ENCODE measurements at places on chromosomes 3 and 15.

- peak; percentile 98 for DNase-seq
Observed at GRCh38 chr3:58383904-58384303, 49.7 kb downstream of the PDHB start.

- no peak for DNase-seq
Observed at GRCh38 chr15:44765036-44765435, 28.7 kb downstream of the TRIM69 start.

DNA sequence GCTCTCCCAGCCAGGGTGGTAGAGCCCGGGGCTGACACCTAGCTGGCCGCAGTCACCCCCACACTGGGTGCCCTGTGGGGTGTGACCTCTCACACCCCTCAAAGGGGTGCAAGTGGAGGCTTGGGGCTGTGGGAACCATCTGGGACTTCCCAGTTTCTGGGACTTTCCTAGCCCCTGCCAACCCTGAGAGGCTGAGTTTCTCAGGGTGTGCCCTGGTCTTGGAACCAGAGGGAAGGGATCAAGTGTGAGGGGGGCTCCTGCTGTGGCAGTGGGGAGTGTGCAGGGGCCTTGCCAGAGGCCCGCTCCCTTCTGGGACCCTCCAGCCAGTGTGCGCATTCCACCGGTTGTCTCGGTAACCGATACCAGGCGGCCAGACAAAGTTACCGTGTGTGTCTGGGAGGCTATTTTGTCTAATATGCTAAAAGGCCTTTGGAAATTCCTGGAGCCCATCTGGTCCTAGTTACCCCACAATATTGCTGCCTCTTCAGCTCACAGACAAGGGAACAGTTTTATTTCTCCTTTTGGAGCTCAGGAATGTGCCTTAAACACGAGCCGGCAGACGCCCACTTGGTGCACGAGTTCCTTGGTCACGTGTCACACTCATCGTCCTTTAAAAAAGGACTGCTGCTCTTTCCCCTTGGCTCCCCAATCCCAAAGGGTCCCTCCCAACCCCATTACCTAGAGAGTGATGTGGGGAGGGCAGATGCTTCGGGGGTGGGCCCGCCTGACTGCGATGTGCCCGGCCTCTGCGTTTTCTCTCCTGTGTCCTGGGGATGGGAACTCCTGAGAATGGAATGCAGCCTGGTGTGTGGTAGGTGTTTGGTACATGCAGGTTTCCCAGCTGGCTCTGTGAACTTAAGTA lies 33.2 kb downstream of the HDAC11 start:
- no peak for DNase-seq

DNA sequence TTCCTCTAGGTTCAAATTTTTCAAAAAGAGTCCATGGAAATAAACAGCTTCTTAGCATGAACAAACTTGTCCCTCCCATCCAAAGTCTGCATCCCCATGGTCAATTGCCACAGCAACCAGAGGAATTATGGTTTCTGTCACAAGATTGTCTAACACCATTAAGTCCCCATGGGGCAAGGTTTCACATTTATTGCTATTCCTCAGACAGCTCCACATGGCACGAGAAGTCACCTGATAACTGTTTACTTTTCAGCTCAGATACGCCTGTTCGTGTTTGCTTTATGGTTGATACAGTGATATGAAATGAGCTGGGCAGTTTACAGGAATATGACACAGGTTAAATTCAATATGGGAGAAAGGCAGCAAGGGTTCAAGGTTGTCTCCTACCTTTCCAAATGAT lies 37.9 kb upstream of the MUC13 start:
- DNase-seq: no peak

DNA sequence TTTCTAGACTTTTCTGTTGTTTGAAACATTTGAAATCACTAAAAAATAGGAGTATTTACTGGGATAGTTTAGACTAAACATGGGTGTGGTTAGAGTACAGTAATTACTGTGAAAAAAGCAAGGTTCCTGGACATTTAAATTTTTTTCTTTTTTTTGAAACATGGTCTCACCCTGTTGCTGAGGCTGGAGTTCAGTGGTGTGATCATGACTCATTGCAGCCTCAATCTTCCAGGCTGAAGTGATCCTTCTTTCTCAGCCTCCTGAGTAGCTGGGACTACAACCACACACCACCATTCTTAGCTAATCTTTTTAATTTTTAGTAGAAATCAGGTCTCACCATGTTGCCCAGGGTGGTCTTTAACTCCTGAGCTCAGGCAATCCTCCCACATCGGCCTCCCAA lies 20.4 kb upstream of the CELF6 start:
- peak; percentile 32 for DNase-seq

- peak; percentile 40 for DNase-seq
Observed at GRCh38 chr3:190258634-190259033, 63.6 kb downstream of the CLDN1 start.

GRCh38 chr3:114892131-114892879 lies 254.8 kb downstream of the ZBTB20 start:
- DNase-seq: no peak

GRCh38 chr15:91469632-91470567 lies 369.8 kb downstream of the SV2B start:
- DNase-seq: no peak

GRCh38 chr3:191324936-191325335 lies 4.3 kb upstream of the CCDC50 start:
- DNase-seq: peak; percentile 72

GRCh38 chr3:69880069-69880640 lies 119.4 kb upstream of the SAMMSON start:
- DNase-seq: no peak

- DNase-seq: peak; percentile 94
Observed at GRCh38 chr15:79370716-79371115, 59.8 kb downstream of the TMED3 start.

- no peak for DNase-seq
Observed at GRCh38 chr15:97140216-97140615, 809.7 kb downstream of the NR2F2 start.

- DNase-seq: no peak
Observed at GRCh38 chr3:128353361-128353965, 113.2 kb downstream of the DNAJB8 start.

DNA sequence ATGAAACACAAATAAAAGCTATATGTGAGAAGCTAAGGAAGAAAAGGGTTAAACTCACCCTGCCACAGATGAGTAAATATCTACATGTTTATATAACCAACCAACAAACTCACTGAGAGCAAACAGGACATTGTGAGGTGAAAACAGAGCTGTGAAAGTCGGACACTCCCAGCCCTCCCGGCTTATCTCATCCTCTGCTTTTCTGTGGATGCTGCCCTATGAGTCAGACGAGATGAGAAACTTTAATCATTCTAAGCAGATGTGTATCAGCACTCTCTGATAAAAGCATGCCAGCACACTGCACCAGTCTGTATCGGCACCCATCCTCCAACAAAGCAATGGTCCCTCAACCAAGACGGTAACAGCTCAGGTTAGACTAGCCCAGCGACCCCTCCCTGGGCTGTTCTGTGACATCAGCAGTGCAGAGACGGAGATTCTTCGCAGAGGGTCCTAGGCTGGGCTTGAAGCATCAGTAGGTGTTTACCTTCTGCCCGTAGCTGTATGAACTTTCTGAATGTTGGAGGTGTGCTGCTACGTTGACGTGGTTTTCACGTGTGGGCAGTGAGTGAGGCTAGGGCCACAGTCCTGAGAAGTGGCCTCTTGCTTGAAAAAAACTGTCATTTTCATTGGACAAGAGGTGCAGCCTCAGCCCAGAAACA lies 119.8 kb upstream of the ALDH1A3 start:
- peak; percentile 80 for DNase-seq

DNA sequence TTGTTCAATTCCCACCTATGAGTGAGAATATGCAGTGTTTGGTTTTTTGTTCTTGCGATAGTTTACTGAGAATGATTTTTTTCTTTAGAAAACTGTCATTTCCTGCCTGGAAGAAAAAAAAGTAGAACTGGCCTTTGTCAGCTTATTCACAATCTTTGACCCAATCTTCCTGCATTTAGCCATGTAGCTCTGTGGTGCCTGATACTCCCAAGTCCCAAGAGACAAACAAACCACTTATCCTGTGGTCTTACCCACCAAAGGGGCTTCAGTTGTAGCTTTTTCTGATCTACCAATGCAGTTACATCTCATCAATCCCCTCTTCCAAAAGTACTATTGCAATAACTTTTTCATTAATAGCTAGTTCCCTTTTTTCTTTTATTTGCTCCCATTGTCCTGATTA lies 444.6 kb downstream of the GRM7 start:
- no peak for DNase-seq

DNA sequence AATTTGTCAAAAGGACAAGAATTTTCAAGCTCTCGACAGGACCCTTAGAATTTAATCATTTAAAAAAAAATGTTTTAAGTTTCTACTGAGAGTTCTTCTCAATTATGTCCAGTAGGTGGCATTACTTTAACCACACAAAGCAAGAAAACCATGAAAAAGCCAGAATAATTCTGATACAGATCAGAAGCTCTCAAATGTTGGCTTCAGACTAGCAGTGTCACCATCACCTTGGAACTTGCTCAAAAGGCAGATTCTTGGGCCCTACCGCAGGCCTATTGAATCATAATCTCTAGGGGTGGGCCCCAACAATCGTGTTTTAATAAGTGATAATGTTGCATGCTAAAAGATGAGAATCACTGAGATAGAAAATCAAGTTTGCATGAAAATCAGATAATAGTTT lies 99.5 kb upstream of the KCNMB2 start:
- DNase-seq: peak; percentile 54

DNA sequence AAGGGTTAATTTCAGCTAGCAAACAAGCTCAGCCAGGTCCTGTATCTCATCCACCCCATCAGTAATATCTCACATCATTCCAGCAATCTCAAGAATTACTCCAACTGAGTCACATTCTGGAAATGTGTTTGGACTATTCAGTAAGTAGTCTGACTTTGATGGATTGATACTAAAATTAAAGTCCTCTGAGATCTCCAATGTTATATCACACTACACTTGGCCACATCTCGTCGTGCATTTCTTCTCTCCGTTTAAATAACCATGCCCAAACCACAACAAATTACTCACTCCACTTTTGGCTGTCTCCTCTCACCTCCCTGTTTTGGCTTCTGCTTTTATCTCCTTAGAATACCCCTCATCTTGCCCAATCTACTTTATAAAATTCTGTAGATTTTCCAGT lies 292.2 kb downstream of the PYDC2 start:
- DNase-seq: no peak

DNA sequence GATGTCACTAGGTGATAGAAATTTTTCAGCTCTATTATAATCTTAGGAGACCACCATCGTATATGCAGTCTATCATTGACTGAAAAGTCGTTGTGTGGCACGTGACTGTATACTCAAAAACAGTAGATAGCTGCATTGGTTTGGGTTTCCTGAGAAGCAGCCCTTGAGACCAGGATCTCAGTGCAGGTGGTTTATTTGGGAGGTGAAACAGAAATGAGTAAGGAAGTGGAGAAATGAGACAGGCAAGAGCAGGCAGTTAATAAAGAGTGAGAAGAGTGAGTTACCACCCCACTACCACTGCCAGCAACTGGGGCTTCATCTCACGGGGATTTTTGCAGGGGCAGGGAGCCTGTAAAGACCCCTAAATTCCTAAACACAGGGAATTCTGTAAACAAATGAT lies 221.0 kb downstream of the SHQ1 start:
- DNase-seq: no peak

- DNase-seq: peak; percentile 75
Observed at GRCh38 chr15:99450896-99451358, 114.9 kb upstream of the MEF2A start.

DNA sequence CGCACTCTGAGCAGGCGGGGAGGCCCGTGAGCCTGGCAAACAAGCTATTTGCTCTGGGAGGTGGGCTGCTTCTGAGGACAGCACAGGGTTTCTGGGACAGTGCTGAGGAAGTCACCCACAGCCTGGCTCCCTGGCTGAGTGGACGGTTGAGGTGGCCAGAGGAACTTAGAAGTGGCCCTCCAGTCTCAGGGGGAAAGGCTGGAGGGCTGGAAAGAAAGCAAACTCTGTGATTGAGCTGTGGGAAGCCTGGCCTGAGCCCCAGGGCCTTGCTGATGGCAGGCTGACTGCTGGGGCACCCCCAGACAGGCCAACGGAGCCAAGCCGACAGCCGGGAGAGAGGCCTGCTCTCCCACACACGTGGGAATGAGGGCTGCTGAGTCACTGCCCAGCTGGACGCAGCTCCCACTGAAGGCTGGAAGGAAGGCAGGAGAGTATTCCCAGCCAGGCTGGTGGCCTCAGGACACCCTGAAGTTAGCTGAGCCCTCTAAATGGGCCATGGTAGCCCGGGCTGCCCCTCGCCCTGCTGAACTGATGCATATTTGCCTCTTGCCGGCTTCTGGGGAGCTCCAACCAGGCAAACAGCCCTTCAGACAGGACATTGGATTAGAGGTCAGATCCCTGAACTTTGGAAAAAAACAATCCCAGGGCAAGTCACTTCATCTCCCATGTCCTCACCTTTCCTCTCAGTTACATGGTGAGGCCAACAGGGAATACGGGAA lies 98.0 kb upstream of the TLE3 start:
- DNase-seq: peak; percentile 95

DNA sequence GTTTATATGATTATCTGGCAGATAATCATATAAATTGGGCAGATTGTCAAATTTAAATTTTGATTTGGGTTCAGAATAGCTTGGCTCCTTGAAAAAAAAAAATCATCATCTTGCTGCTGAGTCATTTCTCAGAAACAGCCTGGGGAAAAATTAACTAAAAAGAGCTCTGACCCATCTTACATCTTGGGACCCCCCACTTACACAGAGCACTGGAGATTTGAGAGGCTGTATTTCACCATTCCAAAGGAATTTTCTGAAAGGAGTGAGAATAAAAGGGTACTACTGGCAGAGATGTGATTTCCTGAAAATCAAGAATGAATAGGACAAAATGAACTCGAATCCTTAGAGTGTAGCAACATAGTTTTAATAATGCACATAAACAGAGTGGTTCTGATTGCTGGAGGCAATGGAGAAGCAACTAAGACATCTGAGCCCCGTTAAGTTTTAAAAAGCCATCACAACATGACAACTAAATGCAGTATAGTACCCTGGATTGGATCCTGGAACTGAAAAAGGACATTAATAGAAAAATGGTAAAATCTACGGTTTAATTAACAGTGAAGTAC lies 97.5 kb downstream of the RFTN1 start:
- DNase-seq: no peak

GRCh38 chr3:111936191-111936841 lies 42.5 kb upstream of the ABHD10 start:
- DNase-seq: peak; percentile 75

DNA sequence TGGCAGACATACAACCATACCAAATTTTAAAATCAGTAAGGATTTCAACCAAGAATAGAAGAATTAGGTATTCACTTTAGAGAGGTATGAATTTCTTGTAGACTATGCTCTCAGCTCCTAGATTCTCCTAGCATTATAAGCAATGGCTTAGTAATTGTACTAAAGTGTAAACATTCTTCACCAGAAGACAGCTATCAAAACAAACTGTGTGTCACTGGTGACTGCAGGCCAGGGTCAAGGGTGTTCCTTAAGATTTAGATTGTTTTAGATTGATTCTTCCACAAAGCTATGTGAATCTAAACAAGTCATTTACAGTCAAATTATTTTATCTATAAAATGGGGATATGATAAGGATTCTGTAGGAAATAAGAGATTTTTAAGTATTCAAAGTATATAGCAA lies 23.1 kb upstream of the GP5 start:
- DNase-seq: peak; percentile 71

DNA sequence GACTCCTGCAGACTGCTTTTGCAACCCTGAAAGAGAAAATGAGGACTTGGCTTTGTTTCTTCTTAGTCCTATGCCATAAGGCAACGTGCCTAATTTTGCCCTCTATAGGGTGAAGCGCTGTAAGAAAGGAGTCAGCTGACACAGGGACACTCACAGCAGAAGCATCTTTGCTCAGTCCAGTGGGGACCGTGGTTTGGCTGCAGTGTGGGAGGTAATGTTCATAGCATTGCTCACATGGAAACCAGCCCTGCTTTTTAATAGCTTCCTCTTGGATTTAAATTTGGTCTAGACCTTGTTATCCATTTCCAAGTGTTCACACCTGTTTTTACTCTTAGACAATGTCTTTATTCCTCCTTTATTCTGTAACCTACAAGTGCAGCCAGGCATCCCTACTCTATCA lies 1032.1 kb downstream of the NTRK3 start:
- no peak for DNase-seq
